ENCODE measurements at places on chromosomes 3 and 15.

- no peak for DNase-seq
Observed at GRCh38 chr15:48775546-48775945, 35.3 kb downstream of the CEP152 start.

DNA sequence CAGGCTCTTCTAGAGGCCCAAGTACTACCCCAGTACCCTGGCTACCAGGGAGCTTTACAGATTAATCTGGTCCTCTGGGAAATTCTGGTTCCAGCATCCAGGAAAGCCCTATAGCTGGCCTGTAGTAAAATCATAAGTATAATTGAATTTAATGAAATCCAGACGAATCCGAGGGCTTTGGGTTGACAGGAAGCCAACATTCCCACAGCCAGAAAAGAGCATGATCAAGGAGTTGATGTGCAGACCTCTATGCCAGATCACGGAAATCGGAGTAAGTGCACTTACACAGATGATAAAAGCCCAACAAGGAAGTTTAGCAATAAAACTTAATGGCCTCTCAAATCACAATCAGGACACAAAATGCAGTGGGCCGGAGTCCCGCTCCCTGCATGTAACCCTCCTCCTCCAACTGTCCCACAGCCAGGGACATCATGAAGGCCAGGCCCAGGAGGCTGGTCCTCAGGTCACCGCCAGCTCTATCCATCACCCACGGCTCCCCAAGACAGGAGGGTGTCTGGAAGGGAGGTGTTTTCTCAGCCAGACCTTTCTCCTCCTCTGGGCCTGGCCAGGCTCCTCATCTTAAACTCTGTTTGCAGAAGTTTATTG is 62.8 kb upstream of the SEC22A start:
- no peak for DNase-seq

DNA sequence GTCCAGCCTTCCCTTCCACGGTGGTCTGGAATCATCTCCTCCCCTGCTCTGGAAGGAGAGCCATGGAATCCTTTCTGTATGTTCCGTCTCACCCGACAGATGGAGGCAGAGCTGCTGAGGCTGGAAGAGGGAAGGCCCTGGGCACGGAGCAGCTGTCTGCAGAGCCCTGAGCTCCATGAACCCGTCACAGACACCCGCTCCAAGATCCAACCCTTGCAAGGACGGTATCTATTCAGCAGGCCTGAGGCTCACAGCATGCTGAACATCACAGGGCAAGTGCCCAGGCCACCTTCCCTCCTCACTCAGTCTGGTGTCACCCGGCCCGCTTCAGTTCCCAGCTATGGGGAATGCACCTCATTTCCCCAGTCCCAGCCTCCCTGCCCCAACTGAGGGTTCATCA is 103.9 kb downstream of the LRIG1 start:
- no peak for DNase-seq

- DNase-seq, result peak; percentile 91
Observed at GRCh38 chr15:39580485-39581241, at the start of gene THBS1. THBS1 (plus strand) TSS chr15:39581079; CDS start chr15:39581858, 779 bp downstream.

DNA sequence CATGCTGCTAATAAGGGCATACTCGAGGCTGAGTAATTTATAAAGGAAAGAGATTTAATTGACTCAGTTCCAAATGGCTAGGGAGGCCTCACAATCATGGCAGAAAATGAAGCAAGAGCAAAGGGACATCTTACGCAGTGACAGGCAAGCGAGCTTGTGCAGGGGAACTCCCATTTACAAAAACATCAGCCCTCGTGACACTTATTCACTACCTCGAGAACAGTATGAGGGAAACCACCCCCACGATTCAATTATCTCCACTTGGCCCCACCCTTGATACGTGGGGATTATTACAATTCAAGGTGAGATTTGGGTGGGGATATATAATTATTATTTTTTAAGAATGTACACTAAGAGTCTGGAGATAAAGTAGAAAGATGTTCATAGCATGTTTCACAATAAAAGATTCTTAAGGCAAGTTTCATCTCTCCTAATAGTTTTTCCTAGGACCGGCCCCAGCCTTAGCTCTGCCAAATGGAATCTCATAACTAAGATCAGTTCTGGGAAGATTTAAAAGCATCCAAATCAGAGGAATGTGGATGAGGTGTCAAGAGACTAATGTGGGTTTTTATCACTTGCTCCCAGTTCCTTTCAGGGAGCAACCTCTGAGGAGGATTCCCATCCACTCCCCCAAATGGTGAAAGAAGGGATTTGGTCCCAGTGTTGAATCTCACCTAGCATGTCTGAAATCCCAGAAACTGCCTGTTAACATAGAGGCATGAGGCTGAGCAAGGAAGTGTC is 221.0 kb downstream of the ZMAT3 start:
- DNase-seq, result no peak

GRCh38 chr15:69644876-69645275 is 192.3 kb downstream of the RPLP1 start:
- no peak for DNase-seq

GRCh38 chr3:111594781-111595180 is 365 bp downstream of the ZBED2 start:
- DNase-seq, result no peak

DNA sequence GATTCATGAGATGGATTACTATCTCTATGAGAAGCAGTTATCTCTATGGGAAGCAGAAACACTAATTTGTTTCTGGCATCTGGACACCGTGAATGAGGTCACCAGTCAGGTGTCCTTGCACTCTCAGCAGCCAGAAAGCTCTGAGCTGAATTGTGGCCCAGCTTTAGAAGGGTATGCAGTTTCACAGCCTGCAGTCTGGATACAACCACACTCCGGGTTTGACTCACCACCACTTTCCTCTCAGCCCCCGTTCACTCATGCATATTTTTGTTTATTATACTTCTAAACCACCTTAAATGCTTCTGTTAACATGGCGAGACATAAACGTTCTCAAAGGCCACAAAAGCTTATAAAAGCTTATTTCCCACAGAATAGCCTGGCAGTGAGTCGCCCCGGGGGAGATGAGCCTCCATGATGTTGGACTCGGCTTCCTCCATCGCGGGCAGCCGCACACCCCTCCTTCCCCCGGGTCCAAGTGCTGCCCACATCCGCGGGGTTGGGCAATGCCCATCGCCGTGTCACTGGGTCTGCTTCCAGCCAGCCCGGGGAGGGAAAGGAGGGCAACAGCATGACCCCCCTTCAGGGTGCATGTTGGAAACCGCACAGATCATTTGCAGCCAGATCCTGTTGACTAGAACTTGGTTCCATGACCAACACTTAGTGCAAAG is 16.8 kb upstream of the SLC41A3 start:
- DNase-seq, result peak; percentile 87

GRCh38 chr3:134002306-134002705 is 27.4 kb downstream of the SLCO2A1 start:
- DNase-seq, result peak; percentile 22

GRCh38 chr3:137766041-137766875 is 2.1 kb downstream of the SOX14 start:
- no peak for DNase-seq

DNA sequence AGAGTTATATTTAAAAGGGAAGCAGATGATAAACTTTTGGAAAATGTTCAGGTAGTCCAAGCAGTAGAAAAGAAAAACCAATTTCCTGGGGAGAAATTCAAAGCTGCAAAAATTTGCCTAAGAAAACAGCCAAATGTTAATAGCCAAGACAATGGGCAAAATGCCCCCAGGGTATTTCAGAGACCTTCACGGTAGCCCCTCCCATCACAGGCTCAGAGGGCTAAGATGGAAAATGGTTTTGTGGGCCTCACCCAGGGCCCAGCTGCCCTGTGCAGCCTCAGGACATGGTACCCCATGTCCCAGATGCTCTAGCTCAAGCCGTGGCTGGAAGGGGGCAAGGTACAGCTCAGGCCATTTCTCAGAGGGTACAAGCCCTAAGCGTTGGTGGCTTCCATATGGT is 391.0 kb downstream of the ZIC4 start:
- DNase-seq, result no peak

GRCh38 chr3:102258666-102259227 is 176.1 kb upstream of the ZPLD1 start:
- no peak for DNase-seq
